Stimulated activated CD4-positive, alpha-beta T cell treated with anti-CD3 and anti-CD28 coated beads, TNF-alpha, amount 100 ng/mL, for 48 hours (primary cell): ENCODE measurements at places on chromosomes 7 and 10.
A peak's percentile ranks its signal among the peaks of the same experiment; 100 is the strongest.

GRCh38 chr7:93945756-93946535 lies 24.4 kb downstream of the GNG11 start:
- DNase-seq: no peak

DNA sequence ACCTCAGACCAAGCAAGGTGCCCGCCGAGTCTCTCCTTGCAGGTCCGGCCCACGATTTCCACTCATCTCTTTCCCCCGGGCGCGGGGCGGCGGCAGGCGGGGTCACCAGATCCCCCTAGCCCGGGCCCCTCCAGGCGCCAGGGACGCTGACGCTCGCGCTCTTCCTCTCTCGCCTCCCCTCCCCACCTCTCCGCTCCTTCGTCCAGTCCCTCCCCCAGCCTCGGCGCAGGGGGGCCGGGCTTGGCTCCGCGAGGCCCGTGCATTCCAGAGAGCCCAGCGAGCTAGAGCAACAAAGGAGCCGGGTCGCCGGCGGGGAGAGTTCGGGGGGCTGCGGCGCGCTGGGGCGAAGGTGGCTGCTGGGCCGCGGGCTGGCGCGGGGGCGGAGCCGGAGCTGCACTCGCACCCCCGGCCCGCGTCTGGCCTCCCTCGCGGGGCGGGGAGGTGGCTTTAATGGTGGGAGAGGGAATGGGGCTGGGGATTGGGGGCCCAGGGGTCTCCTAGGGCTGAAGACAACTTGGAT lies at the start of gene SMO:
Gene SMO, plus strand, starts transcription at position 262 of the 520 bp plus-strand sequence. CDS start 519 bp downstream, outside the sequence.
- no peak for DNase-seq

DNA sequence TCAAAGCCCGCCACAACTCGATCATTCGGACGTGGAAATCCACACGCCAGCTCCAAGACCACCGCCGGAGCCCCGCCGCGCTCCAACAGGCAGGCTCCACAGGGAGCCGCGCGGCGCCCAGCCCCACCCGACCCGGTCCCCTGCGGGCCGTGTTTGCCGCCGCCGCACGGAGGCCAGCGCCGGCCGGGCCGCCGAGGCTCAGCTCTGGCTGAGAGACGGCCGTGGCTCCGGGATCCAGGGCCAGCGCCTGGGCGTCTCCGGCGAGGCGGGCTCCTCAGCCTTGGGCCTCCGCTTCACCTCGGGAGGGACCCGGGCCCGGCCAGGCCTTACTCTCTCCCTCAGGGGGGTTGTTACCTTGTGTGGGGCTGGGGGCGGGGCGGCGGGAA lies 333 bp downstream of the SMNDC1 start:
- DNase-seq: no peak

DNA sequence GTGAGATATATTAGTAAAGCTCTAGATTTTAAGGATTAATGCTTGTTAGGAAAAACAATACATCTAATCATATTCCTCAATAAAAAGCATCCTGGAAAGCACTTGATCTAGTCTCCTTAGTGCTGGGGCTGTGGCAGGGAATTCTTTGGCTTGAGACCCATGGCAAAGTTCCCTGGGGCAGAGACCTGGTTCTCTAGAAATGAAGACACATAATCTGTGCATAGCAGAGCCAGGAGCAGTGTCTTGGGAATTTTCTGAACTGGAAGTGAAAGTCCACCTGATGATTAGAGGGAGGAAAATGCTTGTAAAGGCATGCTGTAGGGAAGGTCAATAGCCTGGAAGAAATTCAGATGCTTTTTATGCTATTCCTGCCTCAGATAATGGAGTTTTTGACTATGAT lies 247.4 kb downstream of the CDK14 start:
- no peak for DNase-seq

- peak; percentile 35 for DNase-seq
These were observed 52.8 kb downstream of the DLG5 start for GRCh38 chr10:77873536-77874380.

GRCh38 chr10:11131112-11131639 lies 113.5 kb downstream of the CELF2 start:
- no peak for DNase-seq

- DNase-seq: no peak
These were observed 99.7 kb downstream of the CCSER2 start for GRCh38 chr10:84427903-84428650.

GRCh38 chr7:137836541-137836940 lies 10.2 kb downstream of the DGKI start:
- no peak for DNase-seq
